ENCODE measurements at places on chromosomes 7 and 10.

- no peak for DNase-seq
These were observed 11.7 kb downstream of the PLAC9 start for GRCh38 chr10:80144067-80144695.

- no peak for DNase-seq
These were observed 7.7 kb upstream of the GUSB start for GRCh38 chr7:65989694-65990080.

DNA sequence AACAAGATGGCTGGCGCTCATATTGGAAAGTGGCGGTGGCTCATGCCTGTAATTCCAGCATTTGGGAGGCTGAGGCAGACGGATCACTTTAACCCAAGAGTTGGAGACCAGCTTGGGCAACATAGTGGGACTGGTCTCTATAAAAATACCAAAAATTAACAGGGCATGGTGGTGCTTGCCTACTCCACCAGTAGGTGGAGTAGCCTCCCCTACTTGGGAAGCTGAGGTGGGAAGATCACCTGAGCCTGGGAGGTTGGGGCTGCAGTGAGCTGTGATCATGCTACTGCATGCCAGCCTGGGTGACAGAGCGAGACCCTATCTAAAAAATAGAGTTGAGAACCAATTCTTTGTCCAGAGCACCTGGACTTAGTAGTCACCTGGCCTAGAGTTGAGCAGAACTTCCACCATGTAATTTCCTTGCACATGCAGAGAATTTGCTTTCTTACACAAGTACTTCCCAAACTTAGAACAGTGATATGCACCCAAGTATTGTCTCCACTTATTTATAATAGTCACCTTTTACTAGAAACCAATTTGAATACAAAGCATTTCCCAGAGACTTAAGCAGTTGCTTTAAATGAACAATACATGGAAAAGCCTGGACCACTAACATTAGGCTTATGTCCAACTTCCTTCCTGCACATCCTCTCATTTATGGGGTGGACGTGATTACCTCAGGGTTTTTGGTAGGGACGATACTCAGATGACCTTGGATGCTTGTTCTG is 15.9 kb downstream of the LAMB4 start:
- DNase-seq = no peak

DNA sequence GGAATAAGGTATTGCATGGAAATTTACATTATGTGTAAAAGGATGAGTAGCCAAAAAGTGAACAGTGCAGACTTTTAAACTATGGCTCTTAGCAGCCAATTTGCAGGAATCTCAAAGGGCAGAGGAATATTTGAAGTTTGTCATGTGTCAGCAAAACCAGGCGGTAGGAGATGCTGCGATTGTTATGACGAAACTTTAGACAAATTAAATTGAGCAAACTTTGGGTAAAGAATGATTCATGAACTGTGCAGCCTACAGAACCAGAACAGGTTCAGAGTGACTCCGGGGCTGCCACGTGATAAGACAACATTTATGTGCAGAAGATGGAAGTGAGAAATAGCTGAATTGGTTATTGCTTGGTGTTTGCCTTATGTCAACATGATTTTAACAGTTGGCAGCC is 39.2 kb upstream of the CCDC6 start:
- no peak for DNase-seq

DNA sequence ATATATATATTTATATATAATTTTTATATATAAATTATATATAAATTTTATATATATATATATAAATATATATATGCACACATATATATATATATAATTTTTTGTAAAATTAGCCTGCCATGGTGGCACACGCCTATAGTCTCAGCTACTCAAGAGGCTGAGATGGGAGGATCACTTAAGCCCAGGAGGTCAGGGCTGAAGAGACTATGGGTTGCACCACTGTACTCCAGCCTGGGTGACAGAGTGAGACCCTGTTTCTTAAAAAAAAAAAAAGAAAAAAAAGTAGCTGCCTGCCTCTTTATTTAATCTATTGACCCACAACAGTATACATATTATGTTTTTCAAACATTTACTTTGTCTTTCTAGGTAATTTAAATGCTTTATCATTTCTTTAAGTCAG is 19.2 kb downstream of the BCAP29 start:
- DNase-seq = no peak

DNA sequence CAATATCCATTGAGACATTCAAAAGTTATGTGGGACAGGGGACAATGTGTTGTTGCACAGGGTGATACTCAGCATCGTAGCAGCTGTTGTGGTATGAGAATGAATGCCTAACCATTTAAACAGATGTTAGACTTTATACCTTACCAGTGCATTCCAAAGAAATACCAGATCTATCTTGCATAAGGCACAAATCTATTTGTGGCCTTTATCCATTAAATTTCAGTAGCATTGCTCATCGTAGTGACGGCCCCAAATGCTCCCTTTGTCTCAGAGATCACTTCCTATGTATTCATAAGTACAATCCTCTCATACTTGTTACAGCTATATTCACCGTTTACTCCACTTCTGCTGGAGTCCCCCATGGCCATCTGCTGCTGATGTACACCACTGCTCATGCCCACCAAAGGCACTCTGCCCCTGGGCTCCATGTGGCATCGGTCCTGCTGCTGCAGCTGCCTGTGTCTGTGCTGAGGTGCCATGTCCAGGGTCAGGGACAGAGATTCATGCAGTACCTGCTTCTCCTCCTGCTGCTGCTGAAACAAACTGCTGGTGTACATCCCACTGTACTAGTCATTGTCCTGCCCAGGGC is 96.3 kb downstream of the CPED1 start:
- peak; percentile 91 for DNase-seq

- no peak for DNase-seq
These were observed 31.7 kb downstream of the SYPL1 start for GRCh38 chr7:106080300-106080987.

DNA sequence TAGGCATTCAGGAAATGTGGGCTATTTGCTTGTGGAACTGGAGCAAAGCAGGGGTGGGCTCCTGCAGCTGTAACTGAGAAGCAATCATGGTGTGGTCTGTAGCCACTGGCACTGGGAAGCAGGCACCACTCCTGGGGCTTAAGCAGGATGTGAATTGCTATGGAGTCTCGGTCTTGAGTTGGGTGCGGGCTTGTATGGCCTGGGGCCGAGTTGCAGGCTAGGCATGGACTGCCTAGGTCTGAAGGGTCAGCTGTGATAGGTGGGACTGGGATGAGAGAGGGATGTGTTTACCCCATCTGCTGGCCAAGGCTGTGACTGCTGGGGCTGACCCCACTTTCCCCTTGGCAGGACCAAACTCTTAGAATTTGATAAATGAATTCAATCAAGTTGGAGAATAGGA is 43.0 kb downstream of the ADCY1 start:
- DNase-seq = no peak

- DNase-seq = no peak
These were observed 223.4 kb downstream of the EBF3 start for GRCh38 chr10:129740532-129741279.

- no peak for DNase-seq
These were observed 173.0 kb downstream of the SKAP2 start for GRCh38 chr7:26691406-26691805.

DNA sequence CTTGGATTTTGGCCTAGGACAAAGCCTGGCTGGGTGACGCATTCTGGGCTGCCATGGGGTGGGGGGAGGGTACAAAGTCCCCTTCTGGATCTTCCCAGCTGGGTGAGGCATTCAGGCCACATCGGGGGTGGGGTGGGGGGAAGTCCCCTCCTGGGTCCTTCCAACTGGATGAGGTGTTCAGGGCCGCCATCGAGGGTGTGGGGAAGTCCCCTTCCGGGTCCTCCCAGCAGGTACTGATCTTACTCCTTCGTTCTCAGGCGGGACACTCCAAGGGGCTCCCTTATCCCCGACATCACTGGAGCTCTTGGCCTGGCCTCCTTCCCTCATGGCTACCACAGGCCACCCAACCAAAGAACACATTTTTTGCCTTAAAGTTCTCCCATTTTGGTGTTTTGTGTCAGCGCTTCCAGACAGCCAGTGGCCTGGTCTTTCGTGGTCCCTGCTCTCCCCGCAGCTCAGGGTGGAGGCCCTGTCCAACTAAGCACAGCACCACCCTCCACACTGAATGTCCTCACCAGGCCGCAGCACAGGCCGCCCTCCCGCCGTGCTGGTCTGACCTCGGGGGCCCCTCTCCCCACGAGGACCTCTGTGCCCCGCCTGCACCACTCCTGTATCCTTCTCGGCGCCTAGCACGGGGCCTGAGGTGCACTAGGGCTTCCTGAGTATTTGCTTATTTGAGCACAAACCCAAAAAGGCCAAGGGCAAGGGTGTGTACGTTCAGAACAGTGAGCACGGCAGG is 38.5 kb downstream of the EN2 start:
- no peak for DNase-seq

DNA sequence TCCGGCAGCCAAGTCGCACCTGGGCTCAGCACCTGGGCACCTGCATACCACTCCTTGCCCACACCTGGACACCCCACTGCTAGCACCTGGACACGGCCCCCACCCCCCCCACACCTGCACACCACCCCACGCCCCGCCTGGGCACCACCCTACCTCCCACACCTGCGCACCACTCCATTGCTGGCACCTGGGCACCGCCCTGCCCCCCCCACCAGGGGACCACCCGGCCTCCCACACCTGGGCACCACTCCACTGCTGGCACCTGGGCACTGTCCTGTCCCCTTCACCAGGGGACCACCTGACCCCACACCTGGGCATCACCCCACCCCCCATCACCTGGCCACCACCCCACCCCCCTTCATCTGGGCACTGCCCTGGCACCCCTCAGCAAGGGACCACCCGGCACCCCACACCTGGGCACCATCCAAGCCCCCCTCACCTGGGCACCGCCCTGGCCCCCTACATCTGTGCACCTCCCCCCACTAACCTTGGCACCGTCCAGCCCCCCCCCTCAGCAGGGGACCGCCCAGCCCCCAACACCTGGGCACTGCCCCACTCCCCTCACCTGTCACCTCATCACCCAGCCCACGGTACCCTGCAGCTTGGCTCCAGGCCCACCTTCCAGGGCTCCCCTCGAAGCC is 33.8 kb upstream of the RNF32 start:
- DNase-seq = no peak

DNA sequence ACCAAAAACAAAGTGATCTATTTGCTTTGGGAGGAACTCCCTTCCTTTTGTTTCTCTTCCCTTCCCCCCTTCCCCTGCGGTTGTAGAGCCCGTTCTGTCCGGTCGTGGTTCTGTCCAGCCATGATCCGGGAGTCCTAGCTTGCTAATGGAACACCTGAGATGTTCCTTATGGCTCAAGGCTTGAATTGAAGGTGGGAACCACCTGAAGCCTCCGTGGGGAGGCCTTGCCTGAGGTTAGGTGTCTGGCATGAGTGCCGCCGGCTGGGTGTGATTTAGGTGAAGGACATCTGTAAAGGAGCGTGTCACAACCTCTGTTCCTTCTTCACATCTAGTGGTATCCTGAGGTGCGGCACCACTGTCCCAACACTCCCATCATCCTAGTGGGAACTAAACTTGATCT is 46.2 kb downstream of the DAGLB start:
- no peak for DNase-seq

DNA sequence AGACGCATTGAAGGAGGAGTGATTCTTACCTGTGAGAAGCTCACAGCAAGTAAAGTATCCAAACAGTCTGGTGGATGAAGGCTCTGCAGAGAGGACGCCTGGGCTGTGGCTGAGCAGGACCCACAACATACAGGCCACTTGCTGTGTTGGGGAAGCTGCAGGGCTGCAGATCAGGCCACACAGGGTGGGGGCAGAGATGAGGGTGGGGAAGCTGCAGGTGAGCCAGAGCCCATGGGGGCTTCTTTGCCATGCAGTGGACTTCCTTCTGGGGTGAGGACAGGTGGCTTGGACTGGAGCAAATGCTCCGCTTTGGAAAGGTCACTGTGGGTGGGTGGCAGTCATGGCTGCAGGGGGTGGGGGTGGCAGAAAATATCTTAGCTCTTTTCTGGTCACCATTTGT is 214.8 kb downstream of the GLRX3 start:
- no peak for DNase-seq

DNA sequence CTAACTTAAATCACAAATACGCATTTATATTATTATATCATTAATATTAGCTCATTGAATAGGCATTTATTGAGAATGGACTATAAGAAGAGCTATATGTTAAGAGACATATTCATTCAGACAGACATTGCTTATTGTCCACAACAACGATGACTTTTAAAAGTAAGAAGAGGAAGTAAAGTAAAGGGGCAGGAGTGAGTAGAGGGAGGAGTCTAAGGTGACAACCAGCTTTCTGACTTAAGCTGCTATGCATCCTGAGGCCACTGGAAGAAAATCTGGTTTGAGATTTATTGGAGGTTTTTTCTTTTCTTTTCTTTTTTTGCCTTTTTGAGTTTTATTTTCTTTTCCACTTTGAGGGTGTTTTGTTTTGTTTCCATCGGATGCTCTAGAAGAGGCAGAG is 723.5 kb downstream of the GRM8 start:
- no peak for DNase-seq

DNA sequence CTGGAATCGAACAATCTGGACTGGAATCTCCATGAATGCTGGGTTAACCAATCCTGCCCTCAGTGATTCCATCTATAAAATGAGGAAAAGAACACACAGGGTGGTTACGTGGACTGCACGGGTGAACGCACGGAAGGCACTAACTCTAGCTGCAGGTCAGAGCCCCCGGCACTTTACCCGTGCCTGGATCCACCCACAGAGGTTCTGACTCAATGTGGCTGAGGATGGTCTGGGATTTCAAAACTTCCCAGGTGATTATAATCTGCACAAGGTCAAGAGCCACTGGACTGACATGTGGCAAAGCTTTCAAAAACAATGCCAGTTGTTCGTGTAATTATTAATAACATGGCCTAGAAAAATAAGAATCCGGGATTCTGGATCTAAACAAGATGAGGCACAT is 29.2 kb downstream of the KIAA1549 start:
- DNase-seq = no peak

All from astrocyte of the spinal cord (primary cell).